Stimulated activated CD8-positive, alpha-beta memory T cell treated with anti-CD3 and anti-CD28 coated beads, Interleukin-4, amount 100 ng/mL, for 1 hour (primary cell): ENCODE measurements at places on chromosomes 5 and 9.

- no peak for DNase-seq
These were observed 161.7 kb downstream of the OXCT1 start for GRCh38 chr5:41708604-41708940.

DNA sequence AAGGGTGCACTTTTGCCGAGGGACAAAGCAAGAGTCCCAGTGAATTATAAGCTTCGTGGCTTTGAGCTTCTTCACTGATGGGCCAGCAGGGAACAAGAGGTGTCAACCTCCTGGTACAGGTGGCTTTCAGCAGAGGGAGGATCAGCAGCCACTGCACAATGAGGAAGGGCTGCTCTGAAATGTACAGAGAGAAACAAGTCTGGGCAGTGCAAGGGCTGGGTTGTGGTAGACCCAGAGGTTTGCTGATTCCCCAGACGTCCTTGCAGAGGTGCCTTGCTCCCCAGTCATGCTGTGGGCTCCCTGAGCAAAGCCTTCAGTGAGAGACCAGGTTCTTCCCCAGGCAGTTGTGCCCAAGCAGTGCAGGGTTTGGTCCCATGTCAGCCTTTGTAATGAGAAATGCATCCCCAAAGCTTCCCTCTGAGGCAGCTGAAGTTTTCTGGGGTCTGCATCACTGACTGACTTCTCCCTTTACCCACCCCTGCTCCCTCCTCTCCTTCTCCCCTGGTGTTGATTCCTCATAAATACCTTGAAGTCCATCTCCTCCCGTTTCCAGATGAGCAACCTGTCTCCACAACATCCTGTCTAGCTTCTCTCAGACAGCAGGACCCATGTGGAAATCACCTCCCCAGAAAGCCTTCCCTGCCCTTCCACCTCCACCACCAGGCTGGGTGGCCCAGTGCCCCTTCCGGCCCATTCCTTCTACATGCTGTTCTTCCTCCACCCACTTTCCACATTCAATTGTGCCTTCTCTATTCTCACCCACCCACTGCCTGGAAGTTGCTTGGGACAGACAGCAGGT is 599.6 kb upstream of the ADAMTS16 start:
- no peak for DNase-seq

DNA sequence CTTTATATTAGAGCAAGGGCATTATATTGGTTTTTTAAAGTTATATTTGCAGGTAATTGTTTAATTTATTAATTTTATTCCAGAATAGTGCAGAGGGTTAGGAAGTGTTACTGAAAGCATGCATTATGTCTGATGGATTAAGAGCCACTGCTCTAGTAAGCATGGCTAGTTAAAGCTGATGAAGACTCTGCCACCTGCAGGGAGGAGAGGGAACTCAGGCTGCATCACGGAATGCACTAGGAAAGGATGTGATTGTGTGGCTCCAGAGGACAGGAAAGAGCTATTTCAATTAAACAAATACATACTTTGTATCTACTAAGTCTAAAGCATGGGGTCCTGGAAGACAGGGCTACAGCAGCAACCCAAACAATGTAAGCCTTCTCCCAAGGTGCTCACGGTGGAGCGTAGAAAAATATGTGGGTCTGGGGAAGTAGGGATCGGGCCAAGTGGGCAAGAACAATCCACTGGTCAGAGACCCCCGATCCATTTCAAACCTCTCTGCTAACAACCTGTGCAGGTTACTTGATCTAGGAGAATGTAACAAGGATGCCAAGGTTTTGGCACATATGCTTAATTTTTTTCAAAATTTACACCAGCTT is 15.3 kb upstream of the GRXCR2 start:
- DNase-seq = no peak

DNA sequence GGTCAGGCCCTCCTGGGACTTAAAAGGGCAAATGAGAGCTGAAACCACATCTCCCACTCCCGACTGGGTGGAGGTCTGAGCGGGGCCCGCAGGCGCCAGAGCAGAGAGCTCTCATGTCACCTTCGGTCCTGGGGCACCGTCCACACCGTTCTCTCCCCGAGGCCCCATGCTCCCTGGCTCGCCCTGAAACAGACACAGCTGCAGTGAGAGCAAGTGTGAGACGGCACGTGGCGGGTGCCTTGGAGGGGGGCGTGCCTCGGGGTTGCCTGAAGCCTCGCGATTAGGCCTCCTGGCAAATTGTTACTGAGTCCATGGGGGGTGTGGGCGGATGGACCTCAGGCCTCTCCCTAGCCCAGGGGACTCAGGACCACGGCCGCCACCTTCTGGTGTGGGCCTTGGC is 24.1 kb upstream of the PHYKPL start:
- DNase-seq = no peak

- DNase-seq = no peak
These were observed 180.9 kb downstream of the AOPEP start for GRCh38 chr9:94907264-94907936.

GRCh38 chr9:21810881-21811280 is 8.4 kb downstream of the MTAP start:
- DNase-seq = no peak

GRCh38 chr5:120604884-120605283 is 140.8 kb downstream of the PRR16 start:
- no peak for DNase-seq

- DNase-seq = no peak
These were observed 11.7 kb upstream of the QRFP start for GRCh38 chr9:130908146-130908877.

DNA sequence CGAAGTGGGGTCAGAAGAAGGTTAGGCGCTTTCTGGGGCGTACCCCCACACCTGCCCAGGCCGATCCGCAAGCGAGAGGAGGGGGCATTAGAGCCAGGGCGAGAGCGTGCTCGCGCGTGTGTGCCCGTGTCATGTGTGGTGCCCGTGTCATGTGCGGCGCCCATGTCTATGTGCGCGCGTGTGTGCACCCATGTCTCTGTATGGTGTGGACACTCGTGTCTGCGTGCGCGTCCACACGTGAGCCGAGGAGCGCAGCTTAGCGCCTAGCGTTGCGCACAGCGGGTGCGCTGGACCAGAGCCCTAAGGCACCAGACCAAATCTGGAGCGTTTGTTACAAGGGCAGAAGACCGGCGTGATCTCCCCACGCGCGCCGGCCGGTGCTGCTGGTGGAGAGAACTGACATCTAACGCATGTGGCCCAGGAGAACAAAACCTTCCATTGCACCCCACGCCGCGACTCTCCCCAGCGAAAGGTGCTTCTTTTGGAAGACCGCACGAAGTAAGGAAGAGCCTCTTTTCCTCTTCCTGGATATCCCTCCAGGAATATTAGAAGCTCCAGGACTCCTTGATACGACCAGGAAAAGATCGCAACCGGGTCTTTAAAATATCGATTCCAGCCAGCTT is 644 bp downstream of the NIM1K start:
- DNase-seq = no peak

DNA sequence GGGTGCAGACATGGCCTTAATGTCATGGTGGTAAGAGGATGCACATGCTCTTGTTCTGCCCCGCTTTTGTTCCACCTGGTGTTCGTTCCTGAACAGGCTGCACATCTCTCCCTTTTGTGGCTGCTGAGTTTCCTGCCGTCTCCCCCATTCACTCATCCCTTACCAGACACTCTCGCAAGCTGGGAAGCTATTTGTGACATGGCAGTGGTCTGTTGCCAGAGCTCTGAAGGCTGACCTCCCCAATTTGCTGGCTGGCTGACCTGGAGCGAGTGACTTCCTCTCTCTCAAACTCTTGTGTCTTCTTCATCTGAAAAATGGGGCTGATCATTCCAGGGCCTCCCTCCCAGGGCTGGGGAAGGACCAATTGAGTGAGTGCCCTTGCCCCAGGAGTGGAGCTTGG is 35.9 kb downstream of the HRH2 start:
- no peak for DNase-seq

DNA sequence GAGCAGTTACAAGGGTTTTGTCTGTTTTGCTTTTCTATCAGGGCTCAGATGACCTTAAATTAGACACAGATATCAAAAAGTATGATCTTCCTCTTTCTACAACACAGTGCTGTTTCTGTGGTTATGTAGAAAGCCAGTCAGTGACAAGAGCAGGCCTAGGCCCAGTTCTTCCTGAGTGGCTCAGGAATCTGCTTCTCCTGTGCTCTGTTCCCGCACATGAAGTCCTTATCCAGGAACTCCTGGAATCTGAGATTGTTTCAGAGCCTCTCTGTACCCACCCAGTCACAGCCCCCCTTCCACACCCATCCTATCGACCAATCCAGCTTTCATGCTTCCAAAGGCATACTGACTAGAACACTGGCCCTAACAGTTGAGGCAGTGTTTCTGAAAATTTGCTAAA is 40.4 kb upstream of the SMU1 start:
- DNase-seq = no peak

- no peak for DNase-seq
These were observed 14.3 kb downstream of the GRIA1 start for GRCh38 chr5:153504726-153505125.

DNA sequence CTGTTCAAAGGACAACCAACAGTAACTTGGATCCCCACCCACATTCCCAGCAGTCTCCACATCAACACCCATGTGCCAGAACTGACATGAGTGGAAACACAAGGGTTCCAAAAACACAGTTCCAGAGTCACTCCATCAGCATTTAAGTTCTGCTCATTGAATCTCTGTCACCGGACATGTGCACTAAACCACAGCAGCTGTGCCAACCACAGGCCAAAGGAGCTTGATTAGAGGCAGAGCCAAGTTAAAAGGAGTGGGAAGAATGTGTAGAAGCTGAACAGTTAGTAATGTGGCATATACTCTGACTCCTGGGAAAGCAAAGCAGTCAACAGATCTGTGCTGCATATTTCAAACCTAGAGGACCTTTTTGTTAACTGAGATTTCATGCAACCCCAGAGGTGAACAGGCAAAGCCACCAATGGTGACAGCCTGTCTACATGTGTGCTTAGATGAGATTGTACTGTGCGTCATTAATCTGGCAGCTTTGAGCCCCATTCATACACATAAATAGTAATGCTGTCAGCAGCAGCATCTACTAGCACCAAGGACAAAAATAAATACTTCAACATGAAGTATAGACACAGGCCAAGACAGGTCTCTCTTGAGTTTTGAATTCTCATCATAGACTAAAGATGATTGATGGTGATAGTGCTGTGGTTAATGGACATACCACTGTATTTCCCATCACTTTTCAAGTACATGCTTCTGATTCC is 16.4 kb upstream of the FST start:
- no peak for DNase-seq

GRCh38 chr9:130201399-130201873 is 29.2 kb downstream of the NCS1 start:
- DNase-seq = no peak

DNA sequence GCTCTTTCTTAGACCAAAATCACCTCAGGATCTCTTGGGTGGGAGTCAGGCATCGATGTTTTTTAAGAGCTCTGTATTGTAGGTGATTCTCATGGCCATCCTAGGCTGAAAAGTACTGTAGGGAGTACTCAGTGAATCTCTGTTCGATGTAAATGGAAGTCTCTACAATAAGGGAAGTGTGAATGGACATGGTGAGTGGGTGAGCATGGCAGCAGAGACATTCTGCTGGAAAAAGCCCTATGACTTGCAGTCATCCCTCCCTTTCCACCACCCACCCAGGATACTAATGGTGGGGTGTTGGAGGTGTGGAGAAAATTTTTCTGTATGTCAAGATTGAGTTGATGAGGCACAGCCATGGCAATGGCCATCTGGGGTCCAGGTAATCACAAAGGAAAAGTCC is 30.9 kb downstream of the ZNF366 start:
- DNase-seq = no peak

GRCh38 chr9:125758986-125759763 is 12.0 kb downstream of the PBX3 start:
- DNase-seq = no peak

DNA sequence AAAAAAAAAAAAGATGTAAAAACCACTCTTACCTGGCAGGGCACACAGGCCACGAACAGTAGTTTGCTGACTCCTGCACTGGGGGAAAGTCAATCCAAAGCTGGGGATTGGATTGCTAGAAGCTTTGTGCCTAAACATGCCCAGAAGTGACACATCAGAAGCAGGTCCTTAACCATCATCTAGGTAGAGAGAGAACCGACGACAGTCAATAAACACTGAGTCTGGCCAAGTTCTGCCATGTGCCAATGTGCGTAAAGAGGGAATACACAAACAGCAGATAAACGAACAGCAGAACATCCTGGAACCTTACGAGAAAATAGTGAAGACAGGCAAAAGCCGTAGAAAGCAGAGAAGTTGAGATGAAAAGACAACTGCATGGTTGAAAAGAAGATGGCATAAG is 14.9 kb downstream of the SFXN1 start:
- no peak for DNase-seq

DNA sequence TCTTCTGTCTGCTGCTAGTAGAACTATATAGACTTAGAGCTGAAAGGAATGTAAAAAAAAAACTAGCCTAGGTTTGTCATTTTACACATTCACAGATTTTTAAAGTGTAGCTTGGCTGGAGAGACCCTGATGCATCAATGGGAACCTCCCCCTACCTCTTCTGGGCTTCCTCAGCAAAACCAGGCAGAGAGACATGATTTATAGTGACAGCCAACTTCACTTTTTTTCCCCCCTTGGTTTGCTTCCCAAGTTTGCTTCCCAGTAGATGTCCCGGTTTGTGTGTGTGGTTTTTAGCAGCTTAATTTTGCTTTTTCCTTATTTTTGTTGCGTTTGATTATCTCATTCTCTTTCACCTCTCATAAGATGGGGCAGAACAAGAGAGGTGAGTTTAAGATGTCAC is 1.8 kb downstream of the OTULIN start:
- no peak for DNase-seq

DNA sequence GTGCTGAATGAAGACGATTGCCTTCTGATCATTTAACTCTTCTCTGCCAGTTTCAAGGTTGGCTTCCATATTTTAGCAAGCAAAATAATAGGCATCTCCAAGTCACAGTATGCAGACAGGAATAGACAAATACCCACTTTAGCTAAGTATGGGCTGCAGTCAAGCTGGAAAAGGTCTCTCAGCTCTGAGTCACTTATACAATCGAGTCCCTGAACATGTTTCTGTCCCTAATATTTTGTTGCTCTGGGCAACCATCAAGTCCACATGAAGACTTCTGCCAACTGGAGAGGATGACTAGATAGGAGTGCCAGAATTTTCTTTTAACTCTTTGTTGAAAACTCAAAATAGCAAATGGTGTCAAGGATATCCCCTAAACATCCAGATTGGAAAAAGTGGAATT is 575.3 kb downstream of the RAB3C start:
- DNase-seq = no peak

DNA sequence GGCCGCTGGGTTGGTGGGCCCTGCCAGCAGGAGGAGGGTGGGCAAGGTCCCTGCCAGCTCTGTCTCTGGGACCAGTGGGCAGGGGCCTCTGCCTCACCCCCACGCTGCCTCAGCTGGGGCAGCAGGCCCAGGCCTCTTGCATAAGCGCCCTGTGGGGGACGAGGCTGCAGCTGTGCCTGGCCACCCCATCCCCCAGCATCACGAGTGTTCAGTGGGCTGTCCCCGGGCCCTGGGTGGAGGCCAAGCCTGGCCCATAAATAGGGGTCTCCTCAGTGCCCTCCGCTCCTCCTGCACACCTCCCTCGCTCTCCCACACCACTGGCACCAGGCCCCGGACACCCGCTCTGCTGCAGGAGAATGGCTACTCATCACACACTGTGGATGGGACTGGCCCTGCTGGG is at the start of gene PTGDS:
Gene PTGDS (plus strand): TSS at position 282 of the 400 bp plus-strand sequence. CDS start 75 bp downstream, at position 357.
- DNase-seq = no peak
